ENCODE measurements at places on chromosomes 12 and 14.

DNA sequence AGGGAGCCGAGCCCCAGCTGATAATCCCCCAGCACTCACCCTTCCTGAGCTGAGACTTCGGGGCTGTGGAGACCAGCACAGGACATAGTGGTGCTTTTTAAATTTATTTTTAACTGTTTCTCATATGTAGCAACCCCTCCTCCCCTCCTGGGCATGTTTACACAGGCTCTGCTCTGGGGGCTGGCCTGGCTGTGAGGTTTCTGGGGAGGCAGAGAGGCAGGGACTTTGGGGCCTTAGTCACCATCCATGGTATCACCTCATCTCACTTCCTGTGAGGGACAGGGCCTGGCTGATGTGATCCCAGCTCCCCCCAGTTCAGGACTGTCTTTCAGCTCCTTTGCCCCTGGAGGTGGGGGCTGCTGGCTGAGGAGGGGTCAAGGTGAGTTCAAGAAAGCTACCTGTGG, 20.4 kb downstream of the VASH1 start:
- no peak for DNase-seq

DNA sequence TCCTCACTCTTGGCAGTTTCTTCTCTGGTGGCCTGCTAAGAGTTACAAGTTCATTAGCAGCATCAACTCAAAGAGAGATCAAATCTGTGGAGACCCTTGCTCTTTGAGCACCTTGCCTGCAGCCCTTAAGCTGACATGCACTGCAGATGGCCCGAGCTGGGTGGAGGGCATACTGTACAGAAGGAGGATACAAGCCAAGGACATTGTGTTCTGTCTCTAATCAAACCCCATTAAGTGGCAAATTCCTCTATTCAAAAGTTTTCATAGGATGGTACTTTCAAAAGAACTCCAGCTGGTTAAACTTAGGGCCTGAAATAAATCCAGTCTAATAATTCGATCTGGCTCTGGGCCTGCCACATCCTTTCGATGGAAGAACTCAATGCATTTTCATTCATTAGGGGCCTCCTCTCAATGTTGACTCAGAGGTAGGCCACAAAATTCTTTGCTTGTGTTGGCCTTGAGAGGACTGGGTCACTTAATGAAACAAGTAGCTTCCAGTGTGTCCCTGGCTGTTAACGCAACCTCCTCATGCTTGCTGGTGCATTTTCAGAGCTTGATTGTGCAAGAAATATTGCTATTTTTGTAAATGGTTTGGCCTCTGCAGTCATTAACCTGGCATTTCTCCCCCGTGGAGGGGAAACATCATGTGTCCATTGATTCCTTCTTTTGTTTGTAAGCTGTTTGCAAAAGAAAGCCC, 318.2 kb downstream of the NUAK1 start:
- DNase-seq, result no peak

DNA sequence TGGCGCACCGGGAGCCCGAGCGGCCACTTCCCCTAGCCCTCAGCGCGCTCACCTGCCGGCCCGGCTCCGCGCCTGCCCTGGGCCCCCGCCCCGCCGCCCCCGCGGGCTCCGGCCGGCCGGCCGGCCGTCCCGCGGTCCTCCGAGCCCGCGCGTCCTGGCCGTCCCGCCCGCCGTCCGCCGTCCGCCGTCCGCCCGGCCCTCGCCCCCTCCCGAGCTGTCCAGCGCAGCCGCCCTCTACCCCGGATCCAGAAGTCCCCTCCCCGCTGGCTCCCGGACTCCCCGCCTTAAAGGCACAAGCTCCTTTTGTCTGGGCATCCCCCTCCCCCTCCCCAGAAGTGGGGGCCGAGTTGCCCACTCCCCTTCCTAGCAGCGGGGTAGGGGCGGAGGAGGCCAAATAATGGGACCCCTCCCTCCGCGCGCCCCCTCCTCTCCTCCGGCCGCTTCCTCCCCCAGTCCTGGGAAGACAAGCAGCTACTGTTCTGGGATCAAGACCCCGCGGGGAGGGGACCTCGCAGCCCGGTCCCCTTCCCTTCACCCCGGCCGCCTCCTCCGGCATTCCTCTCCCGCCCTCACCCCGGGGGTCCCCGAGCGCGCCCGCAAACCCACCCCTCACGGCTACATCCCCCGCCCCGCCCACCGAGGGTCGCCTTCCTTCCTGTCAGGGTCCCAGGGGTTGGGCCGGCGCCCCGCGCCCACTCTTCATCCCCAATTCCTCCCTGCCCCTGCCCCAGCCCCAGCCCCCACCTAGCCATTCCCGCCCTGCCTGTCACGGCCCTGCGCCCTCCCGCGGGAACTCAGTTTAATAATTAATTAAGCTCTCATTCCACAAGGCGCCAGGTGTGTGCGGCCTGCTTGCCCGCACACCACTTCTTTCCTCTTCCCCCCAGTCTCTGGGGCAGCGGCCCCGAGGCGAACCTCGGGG, at the start of gene ADCY6:
Gene ADCY6, minus strand, starts transcription at position 236 of the 922 bp plus-strand sequence. CDS start 5,655 bp downstream, outside the sequence.
- DNase-seq, result no peak

GRCh38 chr12:14216405-14217294, 148.8 kb upstream of the ATF7IP start:
- no peak for DNase-seq

- no peak for DNase-seq
These were observed 229.2 kb downstream of the ALX1 start for GRCh38 chr12:85509081-85509856.

- DNase-seq, result no peak
These were observed 401.5 kb downstream of the MDGA2 start for GRCh38 chr14:47273939-47274338.

DNA sequence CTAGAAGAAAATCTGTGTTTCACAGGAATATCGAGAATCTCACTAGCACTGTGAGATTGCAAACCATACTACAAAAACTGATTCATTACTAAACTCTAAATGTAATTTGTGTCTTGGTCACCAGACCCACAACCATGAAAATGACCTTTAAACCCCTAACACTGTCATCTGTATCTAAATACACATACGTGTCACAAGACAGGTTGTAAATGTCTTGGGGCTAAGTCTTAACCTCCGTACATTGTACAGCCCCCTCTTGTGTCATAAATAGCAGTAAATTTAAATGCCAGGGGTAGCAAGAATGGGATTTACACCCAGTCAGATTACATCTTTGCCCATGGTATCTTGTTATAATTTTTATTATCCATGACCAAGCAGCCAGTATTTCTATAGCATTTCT, 117.3 kb downstream of the GPR135 start:
- no peak for DNase-seq

DNA sequence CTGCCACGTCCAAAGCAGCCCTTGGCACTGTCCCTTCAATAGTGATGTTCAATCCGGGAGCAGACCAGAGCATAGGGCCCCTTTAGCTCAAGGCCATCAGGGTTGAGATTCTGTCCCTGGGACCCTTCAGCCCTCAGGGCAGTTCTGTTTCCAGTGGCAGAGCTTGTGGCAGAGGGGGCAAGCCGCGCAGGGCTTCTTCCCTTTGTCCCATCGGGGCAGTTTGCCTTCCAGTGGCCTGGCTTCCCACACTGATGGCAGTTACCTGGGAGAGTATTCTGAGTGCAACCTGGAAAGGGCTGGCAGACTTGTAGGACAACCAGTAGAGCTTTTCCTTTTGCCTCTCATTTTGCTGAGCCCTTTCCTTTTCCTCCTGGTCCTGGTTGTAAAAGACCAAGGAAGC, 43.7 kb upstream of the RNU6-8 start:
- no peak for DNase-seq

DNA sequence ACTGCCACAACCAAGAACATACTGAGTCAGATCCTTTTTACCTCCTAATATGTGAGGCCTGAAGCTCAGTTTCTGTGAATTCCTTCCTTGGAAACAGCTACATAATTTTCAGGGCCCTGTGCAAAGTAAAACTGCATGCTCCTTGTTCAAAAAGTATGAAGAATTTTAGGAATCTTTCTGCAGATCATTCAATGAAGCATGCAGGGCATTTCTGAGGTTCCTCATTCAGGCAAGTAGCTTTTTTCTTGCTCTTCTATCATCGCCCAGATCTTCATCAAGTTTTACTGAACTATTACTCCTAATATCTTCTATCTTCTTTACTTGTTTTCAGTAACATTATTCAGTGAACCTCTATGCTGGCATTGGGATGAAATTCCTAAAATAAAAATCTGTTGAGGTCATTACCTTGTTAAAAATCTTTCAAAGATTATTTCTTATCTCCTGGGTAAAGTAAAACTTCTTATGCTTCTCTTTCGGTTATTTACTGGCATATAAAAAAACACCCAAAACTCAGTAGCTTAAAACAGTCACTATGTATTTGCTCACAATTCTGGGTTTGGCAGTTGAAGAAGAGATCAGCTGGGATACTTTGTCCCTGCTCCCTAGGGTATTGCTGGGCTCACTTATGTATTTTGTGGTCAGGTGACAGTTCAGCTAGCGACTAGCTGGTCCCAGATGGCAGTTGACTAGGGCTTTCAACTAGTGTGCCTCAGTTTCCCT, 42.6 kb upstream of the KRR1 start:
- no peak for DNase-seq

GRCh38 chr12:111904446-111904975, 62.5 kb downstream of the MAPKAPK5 start:
- no peak for DNase-seq

GRCh38 chr12:86233126-86233525, 23.1 kb downstream of the MGAT4C start:
- DNase-seq, result no peak

- no peak for DNase-seq
These were observed 87.0 kb downstream of the BTG1 start for GRCh38 chr12:92058664-92059063.

- no peak for DNase-seq
These were observed 227.6 kb upstream of the PDE3A start for GRCh38 chr12:20140751-20141150.

DNA sequence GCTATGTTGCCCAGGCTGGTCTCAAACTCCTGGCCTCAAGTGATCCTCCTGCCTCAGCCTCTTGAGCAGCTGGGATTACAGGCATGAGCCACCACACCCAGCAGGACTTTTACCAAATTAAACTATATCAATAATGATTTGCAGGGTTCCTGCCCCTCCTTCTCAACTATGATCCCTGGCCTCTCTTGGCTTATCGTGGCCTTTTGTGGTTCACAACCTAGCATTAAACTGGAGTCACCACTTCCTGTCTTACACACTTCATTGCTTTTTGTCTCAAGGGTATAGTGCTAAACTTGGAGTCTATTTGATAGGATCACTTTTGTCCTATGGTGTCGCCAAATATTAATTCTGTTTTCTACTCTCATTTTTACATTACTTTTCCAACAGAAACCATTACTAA, 64.5 kb downstream of the SEC23A start:
- no peak for DNase-seq

DNA sequence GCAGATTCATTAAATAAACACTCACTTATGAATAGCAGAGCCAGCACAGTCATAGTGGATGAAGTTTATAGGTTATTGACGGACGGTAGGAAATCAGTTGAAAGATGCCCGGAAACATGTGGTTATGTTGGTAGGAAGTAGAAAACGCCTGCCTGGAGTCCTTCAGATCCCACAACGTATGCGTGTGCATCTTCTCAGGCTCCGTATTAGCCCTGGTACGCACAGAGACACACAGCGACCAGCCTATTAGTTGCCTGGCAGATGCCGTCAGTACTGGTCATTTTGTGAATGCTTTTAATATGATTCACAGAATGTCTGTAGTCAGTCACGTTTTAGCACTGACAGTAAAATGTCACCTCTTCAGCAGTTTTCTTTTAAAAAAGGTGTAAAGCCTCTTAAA, 196.4 kb downstream of the RGS6 start:
- no peak for DNase-seq

DNA sequence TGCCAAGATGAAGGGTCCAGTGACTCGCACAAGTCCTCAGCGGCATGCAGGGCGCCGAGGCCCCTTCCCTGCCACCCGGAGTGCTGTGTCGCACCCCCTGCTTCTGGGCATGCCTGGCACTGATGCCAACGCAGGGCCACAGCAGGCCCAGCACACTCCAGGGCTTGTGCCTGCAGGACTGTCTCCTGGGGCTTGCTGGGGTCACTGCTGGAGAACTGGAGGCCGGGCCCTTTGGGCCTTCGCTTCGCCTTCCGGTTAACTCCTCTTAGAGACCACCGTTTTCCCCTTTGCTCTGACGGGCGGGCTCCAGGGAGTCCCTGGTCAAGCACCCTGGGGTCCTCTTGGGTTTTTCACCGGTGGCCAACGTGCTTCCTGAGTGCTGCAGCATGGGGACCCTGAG, 79.6 kb downstream of the WDR20 start:
- DNase-seq, result no peak

GRCh38 chr14:62711351-62712023, 333.8 kb downstream of the KCNH5 start:
- DNase-seq, result no peak

Measured in kidney epithelial cell (primary cell).